ENCODE measurements at places on chromosomes 2 and 18.
A peak's percentile ranks its signal among the peaks of the same experiment; 100 is the strongest.

- H3K27ac ChIP-seq: no peak overlapping the region
- H3K27me3 ChIP-seq: peaks cover 10% of the 10 kb centered on the region
- H3K36me3 ChIP-seq: no peaks in the 10 kb centered on the region
- H3K4me1 ChIP-seq: peaks cover 18% of the 10 kb centered on the region
- H3K4me3 ChIP-seq: no peak overlapping the region
Measured at GRCh38 chr18:36638224-36638623, 190.6 kb downstream of the TPGS2 start.

GRCh38 chr18:63253428-63254372 is 65.9 kb downstream of the BCL2 start:
- no peak overlapping the region for H3K4me3 ChIP-seq
- no peak for DNase-seq
- no peak overlapping the region for H3K27ac ChIP-seq
- H3K36me3 ChIP-seq: peaks cover 17% of the 10 kb centered on the region
- H3K4me1 ChIP-seq: peaks cover 4% of the 10 kb centered on the region

DNA sequence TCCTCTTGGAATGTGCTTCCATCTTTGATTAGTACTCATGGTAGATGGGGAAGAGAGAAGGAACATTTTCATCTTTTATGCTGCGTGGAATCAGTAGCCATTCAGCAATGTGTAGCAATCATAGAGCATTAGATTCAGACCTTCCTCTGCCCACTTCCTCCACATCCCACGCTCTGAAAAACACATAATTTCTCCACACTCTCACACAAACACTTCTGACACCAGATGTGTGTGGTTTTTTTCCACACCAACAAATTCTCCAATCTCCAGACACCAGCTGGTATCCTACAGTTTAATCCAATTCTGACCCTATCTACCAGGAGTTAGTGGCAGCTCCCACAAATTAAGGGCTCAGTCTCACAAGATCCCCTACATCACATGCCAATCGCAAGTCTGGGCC is 103.3 kb downstream of the AOX1 start:
- no peaks in the 10 kb centered on the region for H3K36me3 ChIP-seq
- H3K4me3 ChIP-seq: no peak overlapping the region
- H3K27me3 ChIP-seq: peaks cover 8% of the 10 kb centered on the region
- H3K27ac ChIP-seq: no peak overlapping the region
- H3K4me1 ChIP-seq: no peaks in the 10 kb centered on the region

GRCh38 chr2:78293768-78294167 is 731.7 kb upstream of the REG3G start:
- no peak overlapping the region for H3K4me3 ChIP-seq
- H3K27ac ChIP-seq: no peak overlapping the region
- no peaks in the 10 kb centered on the region for H3K27me3 ChIP-seq
- no peak for DNase-seq
- H3K36me3 ChIP-seq: no peaks in the 10 kb centered on the region

- H3K4me1 ChIP-seq: peaks cover 35% of the 10 kb centered on the region
- H3K27me3 ChIP-seq: no peaks in the 10 kb centered on the region
- H3K27ac ChIP-seq: peak overlapping the region; percentile 90
- no peak for DNase-seq
Measured at GRCh38 chr2:43387092-43388062, 161.0 kb upstream of the ZFP36L2 start.

DNA sequence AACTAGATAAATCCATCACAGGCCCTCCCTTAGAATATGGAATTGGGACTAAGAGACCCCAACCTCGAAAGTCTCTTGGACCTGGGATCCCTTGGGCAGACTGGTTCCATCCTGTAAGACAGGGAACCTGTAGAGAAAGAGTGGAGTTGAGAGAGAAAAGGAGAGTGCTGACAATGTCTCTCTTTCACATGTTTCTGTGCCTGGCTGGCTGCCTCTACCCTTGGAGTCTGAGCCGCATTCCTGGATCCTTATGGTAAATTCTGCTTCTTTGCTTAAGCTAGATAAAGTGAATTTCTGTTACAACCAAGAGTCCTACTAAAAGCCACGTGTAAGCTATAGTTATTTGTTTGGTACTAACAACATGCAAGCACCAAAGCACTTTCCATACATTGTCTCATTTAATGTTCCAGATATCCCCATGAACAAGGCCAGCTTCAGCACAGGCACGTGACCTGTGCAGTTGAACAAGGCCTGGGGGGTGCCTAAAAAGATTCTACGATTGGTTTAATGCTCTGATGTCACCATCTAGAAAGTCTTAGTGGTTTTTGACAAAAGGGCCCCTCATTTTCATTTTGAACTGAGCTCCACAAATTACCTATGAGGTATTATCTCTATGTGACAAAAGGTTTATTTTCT is 2.1 kb upstream of the PUM2 start:
- H3K27ac ChIP-seq: no peak overlapping the region
- no peak for DNase-seq
- peaks cover 24% of the 10 kb centered on the region for H3K4me1 ChIP-seq
- no peak overlapping the region for H3K4me3 ChIP-seq
- H3K36me3 ChIP-seq: peaks cover 8% of the 10 kb centered on the region

Measured in type B pancreatic cell (in vitro differentiated cells).